Activated CD4-positive, alpha-beta T cell treated with anti-CD3 and anti-CD28 coated beads, Interleukin-2, Interleukin-6, amounts not matched to agents 100 ng/mL and 50 ng/mL, durations not matched to agents 16 hours and 8 hours (primary cell): ENCODE measurements at places on chromosomes 5 and 9.

DNA sequence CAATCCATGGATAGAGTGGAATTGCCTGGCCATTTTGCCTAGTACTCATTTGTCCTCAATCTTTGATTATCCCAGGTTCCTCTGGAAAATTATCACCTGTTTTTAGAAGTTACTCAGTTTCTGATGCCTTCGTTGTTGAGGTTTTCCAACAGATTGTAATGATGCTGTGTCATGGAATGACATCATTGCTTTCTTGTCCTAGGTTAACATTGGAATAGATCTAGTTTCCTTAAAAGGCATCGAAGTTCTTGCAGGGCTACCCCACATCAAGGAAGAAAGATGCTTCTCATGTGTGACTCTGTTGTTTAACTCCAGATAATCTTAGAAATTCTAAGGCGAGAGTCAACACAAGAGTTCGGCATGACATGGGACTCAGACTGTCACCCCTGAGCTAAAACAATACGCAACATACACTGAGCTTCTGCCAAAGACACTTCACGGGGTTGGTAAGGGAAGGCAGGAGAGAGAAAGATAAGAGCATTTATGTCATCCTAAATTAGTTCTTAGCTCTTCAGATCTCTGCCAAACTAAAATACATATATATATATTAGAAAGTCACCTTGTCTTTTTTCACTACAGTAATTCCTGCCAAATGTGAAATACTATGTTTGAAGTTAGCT, 293.2 kb upstream of the WWC1 start:
- DNase-seq: no peak

- no peak for DNase-seq
Observed at GRCh38 chr5:31194468-31194813, 955 bp downstream of the CDH6 start.

DNA sequence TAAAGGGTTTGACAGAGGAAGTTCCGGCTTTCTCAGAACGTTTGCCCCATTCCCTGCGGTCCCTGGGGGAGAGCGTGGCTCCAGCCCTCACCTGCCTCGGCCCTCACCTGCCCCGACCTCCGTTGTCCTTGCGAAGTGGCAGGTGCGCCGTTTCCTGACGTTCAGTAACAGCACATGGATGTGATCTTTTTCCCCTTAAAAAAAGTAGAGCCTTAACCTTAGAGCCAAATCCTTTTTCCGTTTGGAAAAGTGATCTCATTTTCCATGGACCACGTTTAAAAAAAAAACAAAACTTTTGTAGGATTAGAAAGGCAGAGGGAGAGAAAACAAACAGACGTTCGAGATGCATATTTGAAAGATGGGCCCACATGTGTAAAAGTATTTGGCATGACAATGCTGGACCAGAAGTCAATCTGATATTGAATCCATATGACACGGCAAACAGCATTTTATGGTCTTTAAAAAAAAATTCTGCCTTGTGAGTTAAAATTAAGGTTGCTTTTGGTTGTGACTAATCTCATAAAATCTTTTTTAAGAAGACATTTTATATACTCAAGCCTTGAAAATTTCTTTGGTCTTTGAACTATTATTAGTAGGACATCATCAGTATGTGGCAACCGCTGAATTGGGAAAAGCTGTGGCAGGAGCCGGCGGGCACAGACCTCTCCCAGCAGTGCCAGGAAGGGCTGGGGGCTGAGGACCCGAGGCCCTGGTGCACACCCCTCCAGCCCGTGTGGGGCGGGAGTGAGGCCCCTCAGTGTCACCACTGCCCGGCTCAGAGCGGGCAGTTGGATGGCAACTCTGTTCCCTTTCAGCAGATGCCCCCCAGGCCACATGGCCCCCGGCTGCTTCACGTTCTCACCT, 42.5 kb upstream of the EXOC3 start:
- no peak for DNase-seq

GRCh38 chr9:17721954-17722353, 143.1 kb downstream of the SH3GL2 start:
- DNase-seq: no peak

- DNase-seq: no peak
Observed at GRCh38 chr5:146466521-146467349, 19.6 kb downstream of the TCERG1 start.
